AG09319 (cell line): ENCODE measurements at places on chromosomes 11 and 22.

DNA sequence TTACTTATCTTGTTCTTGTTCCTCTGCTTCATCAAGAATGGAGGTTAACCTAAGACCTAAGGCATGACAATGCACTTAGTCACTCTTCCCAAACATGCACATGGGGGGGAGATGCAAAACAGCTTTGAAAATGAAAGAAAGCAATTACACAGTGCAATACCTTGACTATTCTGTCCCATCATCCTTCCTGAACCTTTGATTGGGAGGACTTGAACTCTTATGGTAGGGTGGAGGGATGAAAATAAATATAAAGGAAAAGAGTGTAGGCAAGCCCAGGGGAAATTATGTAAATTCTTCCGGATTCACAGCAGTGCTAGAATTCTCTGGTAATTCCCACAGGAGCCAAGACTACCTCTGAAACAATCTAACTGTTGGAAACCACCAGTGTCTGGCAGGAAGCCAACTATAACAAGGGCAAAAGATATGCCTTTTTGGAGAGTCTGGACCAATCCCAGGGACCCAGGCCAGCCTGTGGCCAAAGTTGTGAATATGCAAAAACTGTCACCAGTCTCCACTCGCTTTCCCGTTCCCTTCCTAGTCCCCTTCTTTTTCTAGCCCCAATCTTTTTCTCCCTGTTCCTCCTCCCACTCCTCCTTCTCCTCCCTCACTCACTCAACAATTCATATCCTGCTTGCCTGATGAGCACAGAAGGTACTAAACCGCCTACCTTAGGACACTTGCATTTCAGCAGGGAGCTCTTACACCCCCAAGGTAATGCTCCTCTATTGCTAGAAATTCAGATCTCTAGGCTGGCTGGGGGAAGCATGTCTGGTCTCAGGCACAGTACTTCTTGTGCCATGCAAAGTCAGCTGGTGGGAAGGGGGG lies 2.5 kb upstream of the RCN1 start:
- DNase-seq: peak; percentile 55

DNA sequence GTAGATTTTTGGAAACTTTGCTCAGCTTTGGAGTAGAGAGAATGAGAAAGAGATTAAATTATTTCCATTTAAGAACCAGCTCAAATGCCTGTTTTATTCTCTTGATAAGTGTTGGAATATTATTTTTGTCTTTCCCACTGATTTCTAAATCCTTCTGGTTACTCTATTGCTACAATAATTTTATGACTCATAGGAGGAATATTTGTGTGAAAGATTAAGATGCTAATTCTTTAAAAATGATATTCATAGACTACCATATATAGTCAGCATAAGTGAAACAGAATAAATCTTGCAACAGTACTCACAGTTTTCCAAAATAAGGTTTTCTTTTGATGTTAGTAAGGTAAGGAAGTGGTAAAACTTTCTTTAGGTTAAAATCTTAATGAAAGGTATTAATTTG lies 60.9 kb downstream of the YAP1 start:
- no peak for DNase-seq

GRCh38 chr11:45267652-45268299 lies 18.4 kb downstream of the SYT13 start:
- DNase-seq: no peak

- DNase-seq: no peak
Observed at GRCh38 chr22:21972293-21972779, 10.3 kb downstream of the TOP3B start.

DNA sequence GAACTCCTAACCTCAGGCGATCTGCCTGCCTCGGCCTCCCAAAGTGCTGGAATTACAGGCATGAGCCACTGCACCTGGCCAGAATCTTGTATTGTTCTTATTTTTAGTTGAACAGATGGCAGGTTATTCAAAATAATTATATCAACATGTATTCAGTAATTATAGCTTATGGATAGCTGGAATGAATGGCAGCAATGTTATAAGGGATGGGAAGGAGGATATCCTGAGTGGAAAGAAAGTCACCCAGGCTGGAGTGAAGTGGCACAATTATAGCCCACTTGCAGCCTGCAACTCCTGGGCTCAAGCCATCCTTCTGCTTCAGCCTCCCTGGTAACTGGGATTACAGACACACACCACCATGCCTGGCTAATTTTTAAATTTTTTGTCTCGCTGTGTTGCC lies 88.1 kb downstream of the MED15 start:
- DNase-seq: no peak

GRCh38 chr22:45454275-45454674 lies 40.8 kb downstream of the RIBC2 start:
- peak; percentile 84 for DNase-seq

GRCh38 chr22:46193898-46194310 lies 43.6 kb downstream of the PPARA start:
- no peak for DNase-seq

DNA sequence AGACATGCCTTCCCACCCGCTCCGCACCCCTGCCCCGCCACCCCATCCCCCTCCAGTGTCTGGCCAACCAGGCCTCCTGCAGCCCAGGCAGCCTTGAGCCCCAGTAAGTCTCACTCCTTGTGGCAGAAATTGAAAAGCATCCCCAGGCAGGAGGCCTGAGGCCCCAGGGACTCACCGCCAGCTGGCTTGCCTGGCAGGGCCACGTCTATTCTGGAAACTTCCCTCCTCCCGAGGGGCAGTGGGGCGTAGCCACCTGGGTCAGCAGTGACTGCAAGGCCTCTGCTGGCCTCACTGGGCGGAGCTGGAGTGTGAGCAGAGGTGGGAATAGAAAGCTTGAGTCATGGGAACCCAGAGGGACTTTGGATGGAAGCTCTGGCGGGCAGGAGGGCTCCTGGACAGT lies 26.3 kb downstream of the ANO1 start:
- no peak for DNase-seq

DNA sequence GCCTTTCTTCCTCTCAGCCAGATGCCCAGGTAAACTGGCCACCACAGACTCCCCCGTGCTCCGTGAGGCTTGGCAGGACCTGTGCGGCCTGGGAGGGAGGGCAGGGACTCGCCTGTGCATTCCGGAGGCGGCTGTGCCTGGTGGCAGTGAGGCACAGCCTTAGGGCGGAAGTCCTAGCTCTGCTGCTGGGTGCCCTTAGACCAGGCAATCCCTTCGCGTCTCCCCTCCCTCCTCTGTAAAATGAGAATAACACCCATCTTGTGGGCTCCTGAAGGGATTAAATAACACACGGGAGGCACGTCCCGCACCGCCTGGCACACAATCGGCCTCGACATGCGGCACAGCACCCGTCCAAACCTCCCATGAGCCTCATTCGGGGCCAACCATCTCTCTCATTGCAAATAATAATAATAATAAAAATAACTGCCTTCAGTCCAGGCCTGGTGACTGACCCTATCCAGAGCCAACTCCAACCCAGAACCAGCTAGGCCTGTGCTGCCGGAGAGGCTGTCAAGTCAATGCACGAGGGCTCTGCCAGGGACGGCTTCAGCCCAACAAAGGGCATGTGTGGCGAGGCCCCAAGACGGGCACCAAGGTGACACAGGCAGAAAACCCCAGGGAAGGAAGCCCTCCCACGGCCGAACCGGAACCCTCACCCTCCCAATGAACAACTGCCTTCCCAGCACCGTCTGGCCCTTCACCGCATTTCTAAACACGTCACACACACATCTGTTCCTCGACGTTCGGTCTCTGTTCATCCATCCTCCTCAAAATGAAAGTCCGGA lies 8.2 kb downstream of the LTO1 start:
- DNase-seq: no peak

- DNase-seq: no peak
Observed at GRCh38 chr11:112302226-112302868, 41.7 kb upstream of the PLET1 start.

DNA sequence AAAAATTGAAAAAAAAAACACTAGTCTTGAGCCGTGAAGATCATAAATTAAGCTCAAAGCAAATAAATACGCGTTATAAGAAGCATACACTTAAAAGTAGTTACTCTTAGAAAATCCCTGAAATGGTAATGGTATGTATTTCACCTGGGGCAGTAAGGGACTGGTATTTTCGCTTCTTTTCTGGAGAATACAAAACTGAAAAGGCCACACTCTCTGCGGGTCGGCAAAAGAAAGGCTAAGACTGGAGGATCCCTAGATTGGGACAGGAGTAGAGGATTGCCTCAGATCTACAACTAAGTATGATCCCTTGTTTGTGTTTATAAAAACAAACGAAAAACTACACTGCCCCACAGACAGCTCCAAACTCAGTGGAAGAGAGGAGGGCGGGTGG lies 617 bp downstream of the TSG101 start:
- DNase-seq: no peak

- no peak for DNase-seq
Observed at GRCh38 chr22:39496131-39496838, 5.8 kb upstream of the MIEF1 start.

DNA sequence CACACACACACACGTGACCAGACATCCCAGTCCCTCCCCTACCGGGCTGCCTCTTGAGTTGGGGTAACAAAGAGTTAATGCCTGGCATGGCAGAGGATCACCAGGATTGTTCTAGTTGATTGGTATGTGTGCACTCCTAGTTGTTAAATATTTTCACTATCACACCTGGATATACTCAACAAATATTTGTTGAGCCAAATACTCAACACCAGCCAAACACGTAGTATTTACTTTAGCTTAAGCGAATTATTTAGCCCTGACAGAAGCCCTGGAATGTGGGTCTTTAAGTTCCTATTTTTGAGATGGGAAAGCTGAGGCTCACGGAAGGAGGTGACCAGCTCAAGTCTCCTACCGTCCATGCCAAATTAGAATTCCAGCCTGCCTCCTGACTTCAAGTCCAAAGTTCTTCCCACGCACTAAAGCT lies 10.5 kb downstream of the CD3E start:
- DNase-seq: no peak

GRCh38 chr11:73862986-73863385 lies 13.7 kb downstream of the COA4 start:
- no peak for DNase-seq

GRCh38 chr11:59771605-59772004 lies 16.4 kb downstream of the STX3 start:
- no peak for DNase-seq

DNA sequence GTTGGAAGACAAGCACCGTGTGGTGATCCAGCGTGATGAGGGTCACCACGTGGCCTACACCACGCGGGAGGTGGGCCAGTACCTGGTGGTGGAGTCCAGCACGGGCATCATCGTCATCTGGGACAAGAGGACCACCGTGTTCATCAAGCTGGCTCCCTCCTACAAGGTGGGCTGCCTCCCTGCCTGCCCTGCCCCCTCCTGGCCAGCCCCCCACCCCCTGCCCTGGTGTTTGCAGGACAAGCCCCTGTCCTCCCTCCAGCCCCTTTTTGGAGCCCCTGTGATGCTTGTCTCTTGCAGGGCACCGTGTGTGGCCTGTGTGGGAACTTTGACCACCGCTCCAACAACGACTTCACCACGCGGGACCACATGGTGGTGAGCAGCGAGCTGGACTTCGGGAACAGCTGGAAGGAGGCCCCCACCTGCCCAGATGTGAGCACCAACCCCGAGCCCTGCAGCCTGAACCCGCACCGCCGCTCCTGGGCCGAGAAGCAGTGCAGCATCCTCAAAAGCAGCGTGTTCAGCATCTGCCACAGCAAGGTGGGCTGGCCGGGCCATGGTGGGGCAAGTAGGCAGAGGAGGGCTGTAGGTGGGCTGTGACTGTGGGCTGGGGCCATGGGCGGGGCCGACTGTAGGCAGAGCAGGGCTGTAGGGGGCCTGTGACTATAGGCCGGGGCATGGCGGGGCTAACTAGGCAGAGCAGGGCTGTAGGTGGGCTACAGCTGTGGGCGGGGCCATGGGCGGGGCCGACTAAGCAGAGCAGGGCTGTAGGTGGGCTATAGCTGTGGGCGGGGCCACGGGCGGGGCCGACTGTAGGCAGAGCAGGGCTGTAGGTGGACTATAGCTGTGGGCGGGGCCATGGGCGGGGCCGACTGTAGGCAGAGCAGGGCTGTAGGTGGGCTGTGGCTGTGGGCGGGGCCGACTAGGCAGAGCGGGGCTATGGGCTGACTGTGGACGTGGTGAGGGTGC lies 13.6 kb downstream of the MUC2 start:
- no peak for DNase-seq

DNA sequence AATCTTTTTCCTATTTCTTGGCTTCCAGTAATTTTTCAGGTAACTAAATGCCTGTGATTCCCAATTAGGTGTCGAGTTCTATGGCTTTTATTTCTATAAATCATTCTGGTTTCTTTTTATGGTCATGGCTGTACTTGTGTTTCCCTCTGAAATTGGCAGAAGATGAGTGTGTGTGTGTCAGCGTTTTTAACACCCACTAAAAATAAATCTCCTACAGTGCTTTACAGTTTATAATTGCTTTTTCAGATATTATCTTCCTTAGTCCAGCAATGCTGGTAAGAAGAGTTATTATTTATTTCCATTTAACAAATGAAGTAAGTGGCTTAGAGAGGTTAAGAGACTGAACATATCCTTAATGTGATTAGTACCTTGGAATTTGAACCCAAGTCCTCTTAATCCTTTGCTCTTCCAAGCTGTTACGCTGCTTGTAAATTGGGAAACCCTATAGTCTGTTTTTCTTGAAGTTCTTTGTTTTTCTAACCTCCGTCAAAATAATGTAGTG lies 125.2 kb downstream of the TEAD1 start:
- DNase-seq: no peak

DNA sequence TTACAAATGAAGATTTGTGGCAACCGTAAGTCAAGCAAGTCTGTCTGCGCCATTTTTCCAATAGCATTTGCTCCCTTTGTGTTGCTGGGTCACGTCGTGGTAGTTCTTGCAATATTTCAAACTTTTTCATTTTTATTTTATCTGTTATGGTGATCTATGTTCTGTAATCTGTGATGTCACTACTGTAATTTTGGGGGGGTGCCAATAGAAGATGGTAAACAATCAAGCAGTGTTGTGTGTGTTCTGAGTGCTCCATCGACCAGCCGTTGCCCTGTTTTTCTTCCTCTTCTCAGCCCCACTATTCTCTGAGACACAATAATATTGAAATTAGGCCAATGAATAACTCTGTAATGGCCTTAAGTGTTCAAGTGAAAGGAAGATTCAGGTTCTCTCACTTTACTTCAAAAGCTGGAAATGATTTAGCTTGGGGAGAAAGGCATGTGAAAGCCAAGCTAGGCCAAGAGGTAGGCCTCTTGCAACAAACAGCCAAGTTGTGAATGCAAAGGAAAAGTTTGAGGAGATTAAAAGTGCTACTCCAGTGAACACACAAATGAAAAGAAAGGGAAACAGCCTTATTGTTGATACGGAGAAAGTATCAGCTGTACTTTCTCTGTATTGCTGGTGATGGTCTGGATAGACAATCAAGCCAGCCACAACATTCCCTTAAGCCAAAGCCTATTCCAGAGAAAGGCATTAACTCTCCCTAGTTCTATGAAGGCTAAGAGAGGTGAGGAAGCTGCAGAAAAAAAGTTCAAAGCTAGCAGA lies 7.5 kb downstream of the ZC3H12C start:
- DNase-seq: no peak

DNA sequence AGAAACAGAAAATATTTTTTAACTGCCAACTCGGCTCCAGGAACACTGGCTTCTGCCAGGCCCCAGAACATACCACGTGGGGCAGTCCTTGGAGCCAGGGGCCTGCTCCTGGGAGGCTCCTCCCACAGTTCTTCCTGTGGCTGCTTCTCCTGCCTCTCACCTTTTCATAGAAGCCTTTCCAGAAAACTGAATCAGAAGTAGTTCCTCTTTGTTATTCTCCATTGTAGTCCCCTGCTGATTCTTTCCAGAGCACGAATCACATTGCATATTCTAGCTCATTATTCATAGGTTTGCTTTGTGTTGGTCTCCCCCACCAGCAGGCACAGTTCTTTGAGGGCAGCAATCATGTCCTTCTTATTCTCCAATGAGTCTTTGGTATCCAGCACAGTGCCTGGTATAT lies 106.0 kb downstream of the EFCAB6 start:
- no peak for DNase-seq

- peak; percentile 85 for DNase-seq
Observed at GRCh38 chr22:27107824-27108223, 450.4 kb downstream of the MIAT start.
